Caudate nucleus (tissue), 63 donors: ENCODE measurements at places on chromosomes 1 and 21.

DNA sequence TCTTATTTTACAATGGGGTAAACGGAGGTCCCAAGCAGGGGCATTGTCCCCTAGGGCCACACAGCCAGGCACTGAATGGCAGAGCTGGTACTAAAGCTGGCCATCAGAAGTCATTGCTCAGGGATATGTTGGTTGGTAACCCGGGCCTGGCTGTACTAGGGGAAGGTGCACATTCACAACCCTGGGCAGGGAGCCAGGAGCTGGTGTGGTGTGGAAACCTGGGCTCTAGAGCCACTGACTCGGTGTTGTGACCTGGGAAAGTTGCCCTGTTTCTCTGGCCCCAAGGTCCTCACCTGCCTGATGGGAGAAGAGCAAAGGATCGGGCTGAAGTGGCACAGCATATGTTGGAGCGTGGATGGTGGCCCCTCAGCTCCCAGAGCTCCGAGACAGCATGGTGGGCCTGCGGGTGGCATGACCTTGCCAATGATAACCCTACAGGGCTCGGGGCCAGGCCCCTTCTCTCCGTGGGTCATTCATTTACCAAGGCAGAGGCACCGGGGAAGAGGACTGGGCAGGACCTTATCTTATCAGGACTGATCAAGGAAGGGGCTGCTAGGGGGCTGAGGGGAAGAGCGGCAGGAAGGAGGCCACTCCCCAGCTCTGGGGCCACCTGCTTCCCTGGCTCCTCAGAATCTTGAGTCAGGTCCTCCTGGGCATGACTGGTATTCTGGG is 274.1 kb downstream of the TRABD2B start:
- DNase-seq, result no peak

DNA sequence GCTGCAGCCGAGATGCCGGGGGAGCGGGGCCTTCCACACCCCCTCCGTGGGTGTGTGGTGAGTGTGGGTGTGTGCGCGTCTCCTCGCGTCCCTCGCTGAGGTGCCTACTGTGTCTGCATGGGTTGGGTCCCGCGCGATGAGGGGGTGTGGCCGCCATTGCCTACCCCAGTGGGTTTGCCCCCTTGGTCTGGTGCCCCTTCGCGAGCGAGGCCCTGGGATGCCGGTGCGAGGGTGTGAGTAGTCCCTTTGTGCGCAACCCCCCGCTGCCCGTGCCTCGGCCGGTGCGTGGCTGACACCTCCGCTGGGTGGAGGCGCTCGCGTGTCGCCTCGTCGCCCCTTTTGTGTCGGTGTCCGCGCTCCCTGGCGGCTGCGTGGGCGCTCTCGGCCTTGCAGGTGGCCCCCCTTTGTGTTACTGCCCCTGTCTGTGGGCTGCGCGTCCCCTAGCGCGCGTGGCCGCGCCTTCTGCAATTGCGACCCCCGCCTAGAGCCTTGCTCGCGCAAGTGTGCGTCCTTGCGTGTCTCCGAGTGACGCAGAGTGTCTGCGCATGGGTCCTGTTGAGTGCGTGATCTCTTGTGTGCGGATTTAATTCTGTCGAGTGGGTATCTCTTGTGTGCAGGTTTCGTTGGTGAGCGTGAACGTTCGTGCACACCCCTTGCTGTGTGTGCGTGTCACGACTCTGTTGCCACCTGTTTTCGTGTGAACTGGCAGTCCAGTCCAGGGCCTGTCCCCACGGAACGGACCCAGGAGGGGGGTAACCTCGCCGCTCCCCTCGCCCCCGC is 553 bp downstream of the TTC3 start:
- peak; percentile 69 for DNase-seq

DNA sequence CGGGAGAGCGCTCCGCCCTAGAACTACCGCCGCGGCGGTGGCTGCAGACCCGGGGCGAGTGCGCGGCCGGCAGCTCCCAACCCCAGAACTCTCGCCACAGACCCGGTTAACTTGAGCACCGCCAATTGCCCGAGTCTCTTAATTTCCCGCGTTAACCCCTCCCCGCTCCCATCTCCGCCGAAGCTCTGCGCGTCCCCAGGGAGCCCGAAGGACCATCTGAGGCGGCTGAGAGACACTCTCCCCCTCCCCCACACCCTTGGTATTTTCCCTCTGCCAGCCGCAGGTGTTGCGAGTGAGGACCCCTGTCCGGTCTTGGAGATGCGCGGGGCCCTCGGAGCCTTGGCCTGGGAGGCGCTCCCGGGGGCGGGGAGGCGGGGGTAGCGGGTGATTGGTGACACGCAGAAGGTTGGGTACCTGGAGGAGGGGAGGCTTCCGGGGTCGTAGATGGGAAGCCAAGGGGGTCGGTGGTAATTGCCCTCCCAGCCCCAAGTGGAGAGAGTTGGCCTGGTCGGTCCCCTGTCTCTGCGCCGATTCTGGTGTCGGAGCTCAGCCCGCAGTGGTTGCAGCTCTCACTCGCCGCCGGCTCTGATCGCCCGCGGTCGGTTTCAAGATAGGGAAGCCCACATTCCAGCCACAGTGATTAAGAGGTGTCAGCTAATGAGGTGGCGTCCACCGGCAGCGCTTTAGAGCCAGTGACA is 858 bp upstream of the SUSD4 start:
- no peak for DNase-seq

DNA sequence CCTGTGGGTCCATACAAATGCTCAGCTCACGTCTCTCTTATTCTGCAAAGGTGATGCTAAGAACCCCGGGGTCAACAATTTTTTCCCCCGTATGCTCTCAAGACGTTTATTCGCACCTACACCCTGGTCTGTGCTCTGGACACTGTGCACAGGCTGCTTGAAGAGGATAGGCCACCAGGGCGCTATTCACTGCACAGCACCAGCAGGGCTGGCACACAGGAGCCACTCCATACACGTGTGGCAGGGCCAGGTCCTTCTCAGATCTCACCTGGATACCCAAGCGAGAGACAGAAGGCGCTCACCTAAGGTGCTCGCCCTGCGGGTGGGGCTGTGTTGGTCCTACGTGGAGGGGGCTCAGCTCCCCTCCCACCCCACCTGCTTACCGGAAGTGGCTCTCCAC is 16.7 kb downstream of the TMEM63A start:
- no peak for DNase-seq

GRCh38 chr1:34188418-34188817 is 11.7 kb downstream of the C1orf94 start:
- DNase-seq, result no peak

- DNase-seq, result no peak
These were observed 54.1 kb downstream of the LDLRAD2 start for GRCh38 chr1:21865943-21866706.

DNA sequence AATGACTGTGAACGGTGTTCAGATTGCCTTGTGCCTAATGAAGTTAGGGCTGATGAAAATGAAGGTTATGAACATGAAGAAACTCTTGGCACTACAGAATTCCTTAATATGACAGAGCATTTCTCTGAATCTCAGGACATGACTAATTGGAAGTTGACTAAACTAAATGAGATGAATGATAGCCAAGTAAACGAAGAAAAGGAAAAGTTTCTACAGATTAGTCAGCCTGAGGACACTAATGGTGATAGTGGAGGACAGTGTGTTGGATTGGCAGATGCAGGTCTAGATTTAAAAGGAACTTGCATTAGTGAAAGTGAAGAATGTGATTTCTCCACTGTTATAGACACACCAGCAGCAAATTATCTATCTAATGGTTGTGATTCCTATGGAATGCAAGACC is 96.6 kb downstream of the ZFYVE9 start:
- DNase-seq, result no peak

- no peak for DNase-seq
These were observed 7.4 kb downstream of the PNRC2 start for GRCh38 chr1:23966973-23967493.

DNA sequence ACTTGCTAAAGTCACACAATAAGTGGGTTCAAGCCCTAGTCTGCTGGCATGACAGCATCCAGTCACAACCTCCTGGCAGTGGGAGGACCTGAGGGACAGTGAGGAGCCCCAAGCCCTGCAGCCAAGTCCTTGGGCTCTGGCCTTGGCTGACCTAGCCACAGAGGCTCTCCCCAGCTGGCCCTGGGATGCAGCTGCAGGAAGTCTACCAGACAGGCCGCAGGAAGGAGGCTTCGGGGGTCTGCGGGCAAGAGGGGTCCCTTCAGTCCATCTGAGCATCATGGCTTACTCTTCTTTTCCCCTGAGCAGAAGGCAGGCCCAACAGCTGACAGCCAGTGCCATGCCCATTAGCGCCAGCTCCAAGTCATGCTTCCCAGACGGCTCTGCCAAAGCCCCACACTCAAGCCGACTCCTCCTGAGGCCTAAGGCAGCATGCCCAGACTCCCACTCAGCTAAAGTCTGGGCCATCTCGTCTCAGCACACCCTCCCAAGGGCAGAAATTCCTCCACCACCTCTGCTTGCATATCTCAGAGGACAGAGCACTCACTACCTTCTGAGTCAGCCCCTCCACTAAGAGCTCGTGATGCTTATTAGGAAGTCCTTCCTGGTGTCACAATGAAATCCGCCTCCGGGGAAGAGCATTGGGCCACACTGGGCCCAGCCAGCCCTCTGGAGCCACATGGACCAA is 20.1 kb downstream of the SLC1A7 start:
- no peak for DNase-seq

- DNase-seq, result no peak
These were observed 8.2 kb upstream of the TNFRSF25 start for GRCh38 chr1:6473974-6474814.

DNA sequence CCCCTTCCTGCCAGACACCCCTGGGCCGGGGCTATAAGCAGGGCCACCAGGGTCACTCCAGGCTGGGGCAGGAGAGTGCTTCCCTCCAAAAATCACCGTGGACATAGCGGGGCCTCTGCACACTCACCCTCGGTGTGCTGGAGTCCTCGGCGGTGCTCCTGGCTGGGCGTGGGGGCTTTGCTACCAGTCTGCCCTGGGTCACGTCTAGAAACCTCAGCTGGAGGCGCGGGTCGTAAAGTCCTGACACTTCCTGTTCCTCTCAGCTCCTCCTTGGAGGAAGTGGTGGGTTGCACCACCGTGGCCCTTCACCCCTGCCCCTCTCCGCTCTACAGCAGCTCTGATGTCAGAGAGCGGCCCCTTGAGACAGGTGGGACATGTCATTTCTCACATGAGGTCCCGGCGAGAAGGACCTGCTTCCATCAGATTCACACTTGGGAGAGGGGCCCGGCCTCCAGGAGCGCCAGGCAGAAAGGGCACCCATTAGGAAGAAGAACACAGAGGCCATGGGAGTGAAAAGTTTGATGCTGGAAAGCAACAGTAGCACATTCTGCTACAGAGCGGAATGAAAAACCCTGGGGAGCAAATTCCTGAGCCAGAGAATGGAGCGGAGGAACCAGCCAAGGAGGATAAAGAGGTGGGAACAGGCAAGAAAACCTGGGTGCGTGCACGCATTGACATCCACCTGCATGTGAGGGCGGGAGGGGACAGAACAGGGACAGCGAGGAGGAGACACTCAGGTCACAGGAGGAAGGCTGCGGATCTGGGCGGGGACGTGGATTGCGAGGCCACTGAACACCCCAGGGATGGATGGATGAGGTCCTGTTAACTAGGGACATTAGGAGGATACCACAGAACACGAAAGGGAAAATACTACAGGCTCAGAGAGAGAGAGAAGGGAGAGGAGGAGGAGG is at the start of gene ITGB2:
Gene ITGB2, minus strand, starts transcription at position 206 of the 911 bp plus-strand sequence. CDS start 10,117 bp downstream, outside the sequence.
- DNase-seq, result no peak

- no peak for DNase-seq
These were observed 7.6 kb downstream of the SESN2 start for GRCh38 chr1:28266920-28267322.

- DNase-seq, result no peak
These were observed 6.3 kb upstream of the POU3F1 start for GRCh38 chr1:38052750-38053415.

DNA sequence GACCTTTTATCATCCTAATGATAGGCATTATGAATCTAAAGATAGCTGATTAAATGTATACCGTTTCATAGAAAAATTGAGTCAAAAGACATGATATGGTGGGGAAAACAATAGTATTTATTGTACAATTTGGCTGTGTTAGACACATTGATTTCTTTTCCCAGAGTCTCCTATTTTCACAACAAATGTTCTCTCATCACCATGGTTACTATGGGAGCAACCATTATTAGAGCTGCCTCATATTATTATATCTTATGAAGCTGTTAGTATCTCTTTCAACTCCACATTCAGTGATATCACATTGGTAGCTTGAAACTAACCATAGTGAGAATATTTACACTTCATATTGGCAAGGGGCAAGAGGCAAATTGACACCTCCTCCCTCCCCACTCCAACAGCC is 10.7 kb upstream of the CTH start:
- DNase-seq, result no peak

DNA sequence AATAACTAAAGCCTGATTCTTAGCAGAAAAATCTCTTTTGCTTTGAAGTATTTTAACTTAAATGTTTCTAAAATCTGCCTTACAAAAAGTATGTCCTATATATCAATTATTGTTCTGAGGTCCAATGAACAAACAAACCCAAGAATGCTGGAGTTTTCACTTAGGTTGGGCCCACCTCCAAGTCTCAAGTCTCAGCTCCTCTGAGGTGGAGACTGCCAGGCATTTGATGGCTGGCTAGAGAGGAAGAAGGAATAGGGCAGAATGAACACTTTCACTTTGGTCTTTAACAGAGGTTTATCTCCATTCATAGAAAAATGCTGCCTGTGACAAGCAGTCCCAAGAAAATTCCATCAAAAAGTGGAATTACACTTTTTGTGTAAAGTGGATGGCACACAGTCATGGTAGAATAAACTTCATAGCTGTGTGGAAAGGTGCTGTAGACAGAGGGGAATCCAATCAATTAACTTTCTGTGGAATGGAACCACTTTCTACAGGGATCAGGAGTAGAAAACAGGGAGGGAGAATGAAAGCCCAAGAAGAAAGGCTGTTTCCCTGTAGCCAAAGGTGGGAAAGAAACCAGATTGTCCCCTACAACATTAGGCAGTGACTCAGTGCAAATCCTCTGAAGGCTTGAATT is 349.4 kb upstream of the RUNX1 start:
- DNase-seq, result no peak

DNA sequence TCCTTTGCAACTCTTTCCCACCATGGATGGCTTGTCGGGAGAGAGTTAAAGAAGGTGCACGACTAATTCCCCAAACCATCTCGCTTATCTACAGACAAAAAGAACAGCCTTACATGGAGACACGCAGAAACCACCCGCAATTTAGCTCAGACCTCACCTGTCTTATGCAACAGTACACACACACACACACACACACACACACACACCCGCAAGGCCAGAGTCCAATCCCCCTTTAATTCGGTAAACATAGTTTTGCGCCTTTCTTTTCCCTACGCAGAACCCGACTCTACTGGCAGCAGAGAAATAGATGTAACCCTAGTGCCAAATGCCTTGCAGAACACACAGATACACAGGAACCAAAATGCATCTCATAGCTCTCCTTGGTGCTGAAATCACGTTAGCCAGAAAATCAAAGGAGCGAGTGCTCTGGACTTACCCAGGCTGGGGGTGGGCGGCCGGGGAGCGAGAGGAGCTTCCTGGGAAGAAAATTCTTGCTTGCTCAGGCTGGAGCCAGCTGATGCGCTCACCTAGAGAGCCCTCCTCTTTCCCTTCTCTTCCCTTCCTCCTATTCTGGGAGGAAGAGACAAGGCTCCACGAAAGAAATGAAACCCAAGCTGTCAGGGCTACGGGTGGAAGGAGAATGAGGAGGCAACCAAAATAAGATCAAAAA is 470 bp downstream of the TNR start:
- DNase-seq, result peak; percentile 29
